PC-9 (cell line): ENCODE measurements at places on chromosomes 16 and 17. TPM values are rescaled to one million over a fixed set of nuclear protein-coding genes. Genes with fewer than 3 reads are reported as not detected.

SULT1A1 gene
- 82.0 and 98.8 TPM in 2 replicates for total RNA-seq

- peaks cover 5% of the 10 kb centered on the region; the same call in 1 of the 2 replicates for H3K27me3 ChIP-seq
- H3K4me3 ChIP-seq: no peak overlapping the region
- H3K4me1 ChIP-seq: no peaks in the 10 kb centered on the region
- H3K27ac ChIP-seq: no peak overlapping the region
- peak; percentile 42 for DNase-seq
- H3K36me3 ChIP-seq: no peaks in the 10 kb centered on the region
Observed at GRCh38 chr16:20300312-20301097, 26.8 kb downstream of the GP2 start.

SLC13A5 gene
- 0.92 and 2.0 TPM in 2 replicates for total RNA-seq

DNA sequence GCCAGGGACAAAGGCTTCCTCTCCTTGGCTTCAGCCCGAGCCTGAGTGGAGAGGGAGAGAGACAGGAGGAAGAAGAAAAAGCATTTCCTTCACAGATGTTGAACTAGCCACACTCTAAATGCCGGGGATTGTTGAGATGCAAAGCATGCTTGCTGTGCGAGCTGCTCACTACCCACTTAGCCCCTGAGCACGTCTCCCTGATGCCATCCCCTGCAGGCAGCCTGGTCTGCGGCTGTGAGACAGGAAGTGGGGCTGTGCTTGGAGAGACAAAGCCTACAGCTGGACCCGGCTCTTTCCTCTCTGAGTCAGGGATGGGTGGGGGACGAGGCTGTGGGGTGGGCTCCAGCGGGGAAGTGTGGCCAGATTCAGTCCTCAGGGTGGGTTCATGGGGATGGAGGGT, 13.7 kb downstream of the WNT9B start:
- no peaks in the 10 kb centered on the region for H3K4me1 ChIP-seq
- H3K27ac ChIP-seq: no peak overlapping the region
- H3K27me3 ChIP-seq: peaks cover 38% of the 10 kb centered on the region

NAA38 gene
- 159 and 176 TPM in 2 replicates for total RNA-seq

GRCh38 chr17:57911834-57912673, 43.2 kb downstream of the CUEDC1 start:
- no peak overlapping the region for H3K4me3 ChIP-seq
- no peaks in the 10 kb centered on the region for H3K27me3 ChIP-seq
- no peaks in the 10 kb centered on the region for H3K36me3 ChIP-seq
- H3K27ac ChIP-seq: no peak overlapping the region
- H3K4me1 ChIP-seq: peaks cover 27% of the 10 kb centered on the region
- peak; percentile 73 for DNase-seq

DNA sequence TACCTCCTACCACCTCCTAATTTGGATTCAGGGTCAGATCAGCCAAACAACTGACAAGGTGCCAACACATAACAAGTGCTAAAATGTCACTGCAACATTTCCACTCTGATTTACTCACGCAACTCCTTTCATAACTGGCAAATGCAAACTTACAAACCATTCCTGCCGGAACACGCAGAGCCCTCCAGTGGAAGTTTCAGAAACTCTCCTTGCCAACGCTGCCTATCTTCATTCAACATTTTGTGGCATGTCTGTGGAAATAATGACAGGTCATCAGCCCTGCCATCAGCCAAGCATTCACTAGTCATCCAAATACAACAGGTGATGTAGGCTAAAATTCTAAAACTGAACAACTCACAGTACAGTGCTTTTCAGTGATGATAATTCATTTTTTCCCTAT, 37.7 kb upstream of the OR3A1 start:
- H3K36me3 ChIP-seq: no peaks in the 10 kb centered on the region
- H3K27me3 ChIP-seq: peaks cover 21% of the 10 kb centered on the region
- no peak for DNase-seq
- H3K4me1 ChIP-seq: no peaks in the 10 kb centered on the region
- H3K4me3 ChIP-seq: no peak overlapping the region
- H3K27ac ChIP-seq: no peak overlapping the region

DNA sequence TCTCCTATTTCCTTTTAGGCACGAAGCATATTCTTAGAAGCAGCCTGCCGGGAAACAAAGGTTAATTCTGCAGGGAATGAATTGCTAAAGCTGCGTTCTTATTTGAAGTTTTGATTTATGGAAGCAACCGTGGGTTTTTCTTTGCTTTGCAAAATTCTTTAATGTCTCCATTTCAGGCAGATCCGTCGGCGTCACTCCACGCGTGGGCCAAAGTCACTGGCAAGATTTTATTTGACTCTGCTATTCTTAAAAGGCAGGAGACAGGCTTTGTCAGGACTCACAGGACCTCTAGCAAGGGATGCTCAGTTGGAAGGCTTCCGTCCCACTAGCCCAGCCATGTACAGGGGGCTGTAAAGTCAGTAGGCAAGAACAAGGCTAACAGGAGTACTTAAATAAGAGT, 387.3 kb upstream of the XYLT1 start:
- H3K27ac ChIP-seq: no peak overlapping the region
- peaks cover 31% of the 10 kb centered on the region for H3K27me3 ChIP-seq
- no peak for DNase-seq
- no peaks in the 10 kb centered on the region for H3K36me3 ChIP-seq
- H3K4me1 ChIP-seq: no peaks in the 10 kb centered on the region
- no peak overlapping the region for H3K4me3 ChIP-seq

DNA sequence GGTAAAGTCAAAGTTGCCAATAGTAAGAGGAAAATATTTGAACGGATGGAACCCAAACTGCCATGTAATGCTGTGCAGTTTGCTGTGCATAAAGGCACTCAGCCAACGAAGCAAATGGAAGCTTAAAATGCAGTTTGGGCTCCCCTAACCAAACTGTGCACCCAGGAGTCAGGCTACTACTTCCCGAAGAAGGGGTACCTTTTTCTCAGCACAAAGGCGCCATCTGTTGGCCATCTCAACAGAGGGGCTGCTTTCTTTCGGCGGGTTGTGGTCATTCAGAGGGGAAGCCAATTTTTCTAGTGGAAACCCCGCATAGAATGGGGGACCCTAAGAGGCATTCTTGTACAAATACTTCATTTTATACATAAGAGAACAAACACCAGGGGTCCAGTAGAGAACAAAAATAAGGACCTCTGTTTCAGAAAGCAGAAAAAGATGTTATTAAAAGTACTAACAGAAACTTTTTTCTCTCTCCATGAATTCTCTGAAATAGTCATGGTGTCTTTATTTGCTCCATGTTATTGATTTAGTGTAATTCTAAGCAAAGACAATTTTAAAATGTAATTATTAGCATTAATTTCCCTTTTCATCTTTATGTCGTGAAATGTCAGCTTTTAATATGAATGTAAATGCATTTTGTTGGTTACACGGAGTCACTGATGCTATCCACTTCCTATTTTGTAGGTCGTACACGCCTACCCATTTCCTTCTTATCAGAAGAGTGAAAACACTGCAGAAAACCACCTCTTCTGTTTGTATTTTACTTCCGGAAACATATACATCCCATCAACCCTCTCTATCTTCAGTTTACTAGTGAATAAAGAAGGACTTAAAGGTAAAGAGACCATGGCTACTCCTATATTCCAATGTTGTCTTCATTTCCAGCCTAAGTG, 453.3 kb downstream of the KCNJ2 start:
- no peaks in the 10 kb centered on the region for H3K36me3 ChIP-seq
- no peak overlapping the region for H3K4me3 ChIP-seq
- no peak overlapping the region for H3K27ac ChIP-seq
- H3K4me1 ChIP-seq: no peaks in the 10 kb centered on the region

USH1G gene
- total RNA-seq: 0.22 and 0.28 TPM in 2 replicates

GRCh38 chr16:117379-118365, 20.8 kb downstream of the NPRL3 start:
- H3K27ac ChIP-seq: no peak overlapping the region
- H3K4me1 ChIP-seq: peaks cover 15% of the 10 kb centered on the region
- H3K27me3 ChIP-seq: no peaks in the 10 kb centered on the region
- DNase-seq: peak; percentile 58
- no peak overlapping the region for H3K4me3 ChIP-seq
- peaks cover 10% of the 10 kb centered on the region; the same call in 1 of the 2 replicates for H3K36me3 ChIP-seq

SENP3 gene
- 68.4 and 72.4 TPM in 2 replicates for total RNA-seq

- DNase-seq: no peak
- no peaks in the 10 kb centered on the region for H3K36me3 ChIP-seq
- H3K4me1 ChIP-seq: no peaks in the 10 kb centered on the region
- H3K27ac ChIP-seq: no peak overlapping the region
- H3K4me3 ChIP-seq: no peak overlapping the region
Observed at GRCh38 chr17:51598824-51599223, 338.5 kb downstream of the UTP18 start.

ZCCHC14 gene
- total RNA-seq: 17.9 and 19.2 TPM in 2 replicates

- H3K4me3 ChIP-seq: no peak overlapping the region
- peaks cover 17% of the 10 kb centered on the region for H3K4me1 ChIP-seq
- H3K27ac ChIP-seq: no peak overlapping the region
- no peak for DNase-seq
- no peaks in the 10 kb centered on the region for H3K27me3 ChIP-seq
- H3K36me3 ChIP-seq: no peaks in the 10 kb centered on the region
Observed at GRCh38 chr17:42653179-42654124, 5.6 kb upstream of the TUBG2 start.
